ENCODE measurements at places on chromosomes 5 and 9.

GRCh38 chr9:93039976-93040375 is 18.5 kb upstream of the SUSD3 start:
- DNase-seq, result no peak

DNA sequence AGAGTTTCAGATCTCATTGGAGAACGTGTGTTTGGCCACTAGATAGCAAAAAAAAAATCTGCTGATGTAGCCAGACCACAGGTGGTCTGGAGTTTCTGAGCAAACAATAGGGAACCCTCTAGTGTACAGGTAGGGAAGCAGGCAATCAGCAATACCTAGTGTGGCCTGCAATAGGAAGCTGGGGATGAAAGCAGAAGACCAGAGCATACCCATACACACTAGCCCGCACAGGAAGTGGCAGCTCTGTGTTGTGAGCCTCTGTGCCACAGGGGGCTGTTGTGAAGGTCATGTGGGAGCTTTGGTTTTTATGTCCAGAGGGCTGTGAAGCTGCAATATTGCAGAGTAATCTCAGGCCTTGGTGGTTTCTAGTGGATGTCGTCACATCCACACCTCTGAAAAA is 81.2 kb downstream of the MTAP start:
- DNase-seq, result no peak

- DNase-seq, result no peak
These were observed 121.7 kb downstream of the ADAMTS6 start for GRCh38 chr5:65359981-65360380.

GRCh38 chr9:125926936-125927335 is 179.8 kb downstream of the PBX3 start:
- DNase-seq, result no peak

- DNase-seq, result no peak
These were observed 45.2 kb upstream of the ANKRD55 start for GRCh38 chr5:56278335-56278753.
